ENCODE measurements at places on chromosomes 1 and 21.
A peak's percentile ranks its signal among the peaks of the same experiment; 100 is the strongest.

DNA sequence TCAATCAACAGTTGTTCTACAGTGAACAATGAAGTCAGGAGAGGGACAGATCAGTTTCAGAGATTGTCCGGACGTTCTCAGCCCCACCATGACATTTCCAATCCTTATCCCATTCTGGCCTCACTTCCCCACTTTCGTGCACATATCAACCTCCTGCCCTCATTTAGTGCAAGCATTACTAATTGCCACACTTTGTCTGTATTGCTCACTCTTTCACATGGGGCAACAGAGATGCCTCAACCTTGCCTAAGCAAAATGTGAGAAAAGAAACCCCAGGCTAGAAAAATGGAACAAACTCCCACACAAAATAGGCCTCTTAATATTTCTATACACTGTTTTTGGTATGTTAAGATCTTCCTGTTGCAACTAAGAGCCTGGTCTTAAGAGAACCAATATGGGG, 8.9 kb upstream of the RGS1 start:
- DNase-seq, result no peak

GRCh38 chr1:8396786-8397406, 79.0 kb downstream of the SLC45A1 start:
- peak; percentile 100 for DNase-seq

GRCh38 chr1:186620566-186621350, 59.5 kb downstream of the PTGS2 start:
- DNase-seq, result peak; percentile 98

GRCh38 chr21:29145354-29145782, 14.9 kb downstream of the MAP3K7CL start:
- DNase-seq, result peak; percentile 92

- peak; percentile 29 for DNase-seq
Observed at GRCh38 chr1:164834641-164835040, 275.7 kb downstream of the PBX1 start.

- DNase-seq, result no peak
Observed at GRCh38 chr21:33067043-33067442, 2.9 kb upstream of the OLIG1 start.

GRCh38 chr1:100989306-100990077, 36.1 kb downstream of the DPH5 start:
- DNase-seq, result peak; percentile 90

DNA sequence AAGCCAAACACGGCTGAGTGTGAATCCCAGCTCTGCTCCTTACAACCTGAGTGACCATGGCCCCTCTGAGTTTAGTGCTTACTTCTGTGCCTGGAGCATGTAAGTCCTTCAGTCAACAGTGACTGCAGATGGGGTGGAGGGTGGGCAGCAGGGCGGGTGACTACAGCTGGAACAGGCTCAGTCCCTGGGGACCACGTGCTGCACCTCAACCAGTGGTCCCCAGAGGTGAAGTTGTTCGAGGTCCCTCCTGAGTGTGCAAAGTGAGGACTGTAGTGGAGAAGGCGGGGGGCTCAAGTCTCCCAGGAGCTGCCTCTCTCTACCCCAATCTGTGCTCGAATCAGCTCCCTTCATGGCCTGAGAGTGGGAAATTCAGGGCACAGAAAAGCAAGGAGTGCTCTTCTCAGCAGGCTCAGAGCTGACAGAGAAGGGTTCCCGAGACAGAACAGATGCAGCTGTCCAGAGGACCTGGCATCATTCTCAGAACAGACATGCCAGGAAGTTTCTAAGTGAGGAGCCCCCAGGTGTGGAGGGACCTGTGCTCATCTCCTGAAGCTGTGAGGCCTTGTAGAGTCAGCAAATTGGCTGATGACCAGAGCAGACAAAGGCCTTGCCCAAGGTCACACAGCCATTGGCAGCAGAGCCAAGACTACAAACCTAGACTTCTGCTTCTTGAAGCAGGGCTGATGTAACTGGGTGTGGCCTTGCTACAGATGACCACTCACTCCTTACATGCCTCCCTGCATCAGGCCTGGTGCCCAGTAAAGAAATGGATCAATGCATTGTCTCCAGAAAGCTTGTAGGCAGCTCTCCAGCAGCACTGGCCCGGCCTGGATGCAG, 61.7 kb upstream of the EDN2 start:
- DNase-seq, result peak; percentile 4

DNA sequence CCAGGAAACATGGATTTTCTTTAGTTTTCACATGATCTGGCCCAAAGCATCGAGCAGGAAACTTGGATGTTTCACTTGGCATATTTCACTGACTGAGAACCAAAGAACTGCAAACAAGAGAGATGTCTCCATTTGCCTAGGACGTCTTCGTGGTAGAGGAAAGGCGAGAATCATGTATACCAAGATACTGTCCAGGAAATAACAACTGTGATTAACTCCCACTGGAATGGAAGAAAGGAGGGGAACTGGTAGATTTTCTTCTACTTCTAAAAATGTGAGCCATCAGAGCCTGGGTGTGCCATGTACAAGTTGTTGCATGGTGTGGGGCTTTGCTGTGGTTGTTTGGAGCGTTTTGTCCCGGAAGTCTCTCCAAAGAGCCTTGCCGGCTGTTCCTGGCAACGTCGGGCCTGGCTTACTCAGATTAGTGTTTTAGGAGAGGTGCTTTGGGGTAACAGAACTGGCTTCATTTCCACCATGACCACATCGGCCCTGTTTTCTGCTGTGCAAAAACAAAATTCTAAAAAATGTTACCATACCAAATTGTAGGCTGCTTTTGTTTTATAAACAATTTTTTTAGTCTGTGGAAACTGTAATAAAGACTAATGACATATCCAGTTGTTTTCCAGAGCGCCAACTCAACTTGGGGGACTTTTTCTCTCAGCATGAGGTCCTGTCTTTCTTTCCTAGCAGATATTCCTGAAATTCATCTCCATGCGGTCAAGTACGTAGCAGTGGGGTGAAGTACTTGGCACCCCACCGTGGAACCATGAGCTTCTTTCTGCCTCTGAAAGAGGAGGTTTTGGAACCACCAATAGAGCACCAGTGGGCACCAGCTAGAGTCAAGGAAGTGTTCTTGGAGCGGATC, 118.3 kb downstream of the TM2D1 start:
- no peak for DNase-seq

DNA sequence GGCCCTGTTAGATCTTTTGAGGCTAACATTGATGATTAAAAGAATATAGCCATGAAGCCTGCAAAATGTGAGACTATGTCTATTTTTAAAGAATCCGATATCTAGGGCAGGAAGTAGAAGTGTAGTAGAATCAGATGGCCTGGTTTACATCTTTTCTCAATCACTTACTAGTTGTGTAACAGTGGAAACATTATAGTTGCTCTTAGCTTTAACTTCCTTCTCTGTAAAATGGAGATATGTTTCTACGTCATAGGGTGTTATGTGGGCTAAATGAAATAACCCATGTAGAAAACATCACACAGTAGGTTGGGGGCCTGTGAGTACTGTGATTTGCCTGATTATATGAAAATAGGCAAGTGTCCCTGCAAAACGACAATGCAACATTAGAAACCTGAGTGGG, 4.4 kb upstream of the IGFN1 start:
- no peak for DNase-seq

DNA sequence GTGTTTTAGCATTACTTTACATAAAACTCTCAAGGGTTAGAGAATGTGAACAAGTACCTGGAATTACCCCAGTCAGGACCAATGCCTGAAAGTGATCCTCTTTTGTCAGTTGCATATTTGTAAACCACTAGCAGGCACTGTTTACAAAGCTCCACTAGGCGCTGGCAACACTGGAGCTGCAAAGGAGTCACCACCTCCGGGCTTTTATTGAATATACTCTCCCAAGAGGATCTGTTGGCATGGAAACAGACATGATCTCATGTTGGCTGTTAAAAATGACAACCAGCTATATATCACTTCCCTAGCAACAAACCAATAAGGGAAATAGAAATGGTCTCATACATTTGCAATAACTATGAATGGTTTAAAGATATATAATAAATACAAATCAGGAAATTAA, 116.0 kb downstream of the TTLL7 start:
- DNase-seq, result peak; percentile 69

GRCh38 chr21:28473530-28474220, 519.0 kb downstream of the LTN1 start:
- peak; percentile 80 for DNase-seq

DNA sequence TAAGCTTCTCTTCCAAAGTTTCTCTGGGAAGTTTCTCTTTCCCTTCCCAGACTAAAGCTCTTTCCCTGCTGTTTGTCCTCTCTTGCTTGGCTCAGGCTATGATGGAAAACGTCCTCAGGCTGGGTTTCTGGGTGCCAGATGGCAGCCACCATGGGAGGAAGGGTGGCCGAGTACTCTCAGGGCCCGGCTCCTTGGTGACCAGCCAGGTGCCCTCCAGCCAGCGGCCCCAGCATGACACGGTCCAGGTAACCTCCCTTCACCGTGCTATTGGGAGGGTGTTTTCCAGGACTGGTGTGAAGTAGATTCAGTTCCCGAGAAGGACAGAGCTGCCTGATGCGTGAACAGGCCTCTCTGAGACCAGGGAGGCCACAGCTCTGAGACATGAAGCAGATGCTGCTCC, 60.3 kb downstream of the KIF26B start:
- DNase-seq, result no peak

DNA sequence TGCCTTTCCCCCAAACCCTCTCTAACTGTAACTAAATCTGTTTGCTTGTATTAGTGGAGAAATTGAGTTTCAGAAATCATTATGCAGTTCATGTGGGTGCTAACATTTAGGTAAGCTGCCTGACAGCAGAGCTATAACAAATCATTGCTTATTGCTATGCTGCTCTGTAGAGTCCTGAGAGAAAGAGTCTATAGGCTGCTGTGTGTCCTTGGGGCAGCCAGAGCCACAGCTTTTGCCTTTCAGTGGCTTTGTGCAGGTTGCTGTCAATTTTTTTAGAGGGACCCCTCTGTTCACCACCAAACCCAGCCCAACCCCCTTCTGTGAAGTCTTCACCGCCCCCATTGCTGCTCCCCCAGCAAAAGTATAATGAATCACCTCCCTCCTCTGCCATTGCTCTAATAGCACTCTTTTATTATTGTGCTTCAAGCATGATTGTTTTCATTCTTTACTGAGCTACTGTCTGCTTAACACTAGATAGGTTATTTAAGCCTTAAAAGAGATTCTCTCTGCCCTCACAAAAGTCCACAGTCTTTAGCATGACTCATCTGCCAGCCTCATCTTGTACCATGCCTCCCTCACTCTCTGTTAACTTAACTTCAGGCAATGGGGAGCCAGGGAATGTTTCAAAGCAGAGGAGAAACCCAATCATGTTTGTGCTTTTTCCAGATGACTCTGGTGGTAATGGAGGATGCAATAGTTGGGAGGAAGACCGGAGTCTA, 38.6 kb downstream of the DIRAS3 start:
- DNase-seq, result peak; percentile 64

- DNase-seq, result no peak
Observed at GRCh38 chr1:69569175-69569541, 1.4 kb downstream of the LRRC7 start.

GRCh38 chr1:245915841-245916240, 591.2 kb downstream of the SMYD3 start:
- DNase-seq, result no peak

DNA sequence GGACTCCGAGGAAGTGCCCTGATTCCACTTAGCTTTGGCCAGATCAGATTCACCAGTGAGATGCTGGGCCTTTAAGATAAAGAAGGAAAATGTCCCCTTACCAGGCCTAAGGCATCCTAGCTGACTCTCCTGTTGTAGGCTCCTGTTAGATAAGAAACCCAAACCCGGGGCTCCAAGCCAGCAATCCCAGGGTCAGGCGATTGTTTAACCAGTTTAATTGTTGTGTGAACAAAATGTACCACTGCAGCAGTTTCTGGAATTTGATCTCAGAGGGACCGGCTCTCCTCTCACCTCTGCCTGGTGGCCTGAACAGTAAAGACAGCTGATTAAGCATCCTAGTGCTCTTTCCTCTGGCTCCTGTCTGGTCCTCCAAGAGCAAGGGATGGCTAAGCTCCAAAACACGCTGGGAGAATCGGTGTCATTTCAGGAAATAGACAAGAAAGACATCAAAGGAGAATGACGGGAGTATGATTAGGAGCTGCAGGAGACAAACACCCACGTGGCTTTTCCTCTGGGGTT, 9.3 kb upstream of the KLHDC8A start:
- no peak for DNase-seq
